ENCODE measurements at places on chromosomes 11 and 22. TPM values are rescaled to one million over a fixed set of nuclear protein-coding genes. Genes with fewer than 3 reads are reported as not detected.

The THYN1 gene
- 20.1 TPM for total RNA-seq

The PPM1F gene
- total RNA-seq: 16.5 TPM

The PIK3IP1 gene
- total RNA-seq: 0.47 TPM

The GNAZ gene
- 2.2 TPM for total RNA-seq

The PLXNB2 gene
- total RNA-seq: 115 TPM

The TNNT3 gene
- 0.15 TPM for total RNA-seq

The CCDC116 gene
- 0.06 TPM for total RNA-seq

The THY1 gene
- 14.7 TPM for total RNA-seq

The CALCB gene
- 0.12 TPM for total RNA-seq

The DDTL gene
- total RNA-seq: 2.3 TPM

All from A549 treated with dexamethasone at 1 μM for 4 hours (cell line).